Stimulated activated CD4-positive, alpha-beta T cell treated with anti-CD3 and anti-CD28 coated beads, TNF-alpha, amount 100 ng/mL, for 1 hour (primary cell): ENCODE measurements at places on chromosomes 1 and 21.

DNA sequence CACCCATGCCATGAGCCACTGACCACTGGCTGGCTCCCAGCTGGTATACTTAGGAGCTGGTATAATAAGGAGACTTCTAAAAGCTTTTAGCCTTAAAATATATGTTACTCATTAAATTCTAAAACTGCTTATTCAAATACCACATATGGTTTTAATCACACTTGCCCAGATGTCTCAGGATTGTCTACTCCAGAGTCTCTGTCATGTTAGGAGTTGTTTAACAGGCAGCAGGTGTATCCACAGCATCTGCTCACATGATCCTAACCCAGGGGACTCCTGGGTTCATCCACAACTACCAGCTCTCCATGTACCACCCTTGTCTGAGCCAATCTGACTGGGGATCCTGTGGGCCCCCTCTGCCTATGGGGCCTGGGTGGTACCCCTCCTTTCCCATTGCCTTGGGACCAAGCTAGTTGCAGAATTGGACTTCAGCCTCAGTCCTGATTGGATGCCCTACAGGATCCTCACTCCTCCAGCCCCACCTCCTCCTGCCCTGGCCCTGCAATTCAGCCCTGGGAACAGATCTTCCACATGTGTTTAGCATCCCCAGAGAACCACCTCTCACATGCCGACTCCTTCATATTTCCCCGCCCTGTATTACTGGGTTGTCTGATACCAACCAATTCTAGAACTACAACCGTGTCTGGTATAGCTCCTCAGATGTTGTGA is 61.3 kb downstream of the BCAR3 start:
- no peak for DNase-seq

GRCh38 chr1:77797991-77798390 is 18.5 kb downstream of the MIGA1 start:
- no peak for DNase-seq

DNA sequence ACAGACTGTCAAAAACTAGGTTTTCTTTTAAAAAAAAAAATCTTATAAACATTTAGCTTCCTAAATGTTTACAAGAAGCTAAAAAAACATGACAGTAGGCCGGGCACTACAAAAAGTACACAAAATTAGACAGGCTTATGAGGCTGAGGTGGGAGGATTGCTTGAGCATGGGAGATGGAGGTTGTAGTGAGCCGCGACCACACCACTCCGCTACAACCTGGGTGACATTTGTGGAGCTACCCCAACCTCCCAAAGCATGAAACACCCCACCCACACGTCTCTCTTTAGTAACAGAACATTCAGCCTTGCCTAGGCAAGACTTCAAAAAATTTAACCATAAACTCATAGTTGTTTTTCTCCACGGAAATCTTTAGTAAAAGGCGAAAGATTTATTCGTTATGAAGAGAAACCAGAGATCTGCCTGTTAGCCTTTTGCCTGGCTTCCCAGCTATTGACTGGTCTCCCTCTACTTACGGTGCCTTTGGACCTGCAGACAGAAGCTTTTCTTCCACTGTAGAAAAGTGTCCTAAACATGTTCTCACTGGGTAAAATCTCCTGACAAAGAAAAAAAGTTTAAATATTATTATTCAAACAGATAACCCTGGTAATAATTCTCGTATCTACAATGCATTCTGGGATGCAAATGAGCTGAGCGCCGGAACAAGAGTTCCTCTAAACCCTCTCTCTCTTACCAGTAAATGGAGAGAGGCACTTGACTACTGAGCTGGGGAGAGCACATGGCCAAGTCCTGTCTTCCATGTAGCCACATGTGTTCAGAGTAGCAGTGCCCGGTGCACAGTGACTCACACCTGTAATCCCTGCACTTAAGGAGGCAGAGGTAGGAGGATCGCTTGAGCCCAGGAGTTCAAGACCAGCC is 9.2 kb downstream of the RNU5D-1 start:
- DNase-seq, result peak; percentile 33

DNA sequence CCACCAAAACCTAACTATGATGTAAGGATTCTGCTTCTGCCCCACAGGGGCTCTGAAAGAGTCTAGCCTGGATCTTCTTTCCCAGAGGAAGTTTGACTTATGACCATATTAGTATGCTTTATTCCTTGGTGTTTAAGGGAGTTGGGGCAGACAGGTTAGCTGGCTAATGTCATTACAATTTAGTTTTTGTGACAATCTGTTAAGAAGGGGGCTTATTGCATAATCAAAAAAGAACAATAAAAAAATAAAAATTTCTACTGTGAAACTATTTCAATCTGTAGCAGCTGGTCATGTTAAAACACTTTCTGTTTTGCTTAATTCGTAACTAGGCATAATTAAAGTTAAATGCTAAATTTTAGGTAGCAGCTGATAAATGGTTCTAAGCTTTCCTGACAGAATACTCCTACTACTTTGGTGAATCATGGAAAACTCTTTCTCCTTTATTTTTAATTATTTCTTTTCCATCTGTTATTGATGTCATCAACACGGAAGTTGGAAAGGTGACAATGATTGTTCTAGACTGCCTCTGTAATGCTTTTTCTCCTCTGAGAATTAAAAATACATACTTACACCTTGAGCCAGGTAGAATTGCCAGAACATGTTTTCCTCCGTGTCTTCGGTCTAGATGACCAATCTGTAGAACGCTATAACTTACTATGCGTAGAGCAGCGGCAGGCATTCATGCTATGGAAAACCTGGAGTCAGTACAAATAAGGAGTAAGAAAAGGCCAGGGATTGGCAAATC is 18.6 kb downstream of the DYRK3 start:
- no peak for DNase-seq

DNA sequence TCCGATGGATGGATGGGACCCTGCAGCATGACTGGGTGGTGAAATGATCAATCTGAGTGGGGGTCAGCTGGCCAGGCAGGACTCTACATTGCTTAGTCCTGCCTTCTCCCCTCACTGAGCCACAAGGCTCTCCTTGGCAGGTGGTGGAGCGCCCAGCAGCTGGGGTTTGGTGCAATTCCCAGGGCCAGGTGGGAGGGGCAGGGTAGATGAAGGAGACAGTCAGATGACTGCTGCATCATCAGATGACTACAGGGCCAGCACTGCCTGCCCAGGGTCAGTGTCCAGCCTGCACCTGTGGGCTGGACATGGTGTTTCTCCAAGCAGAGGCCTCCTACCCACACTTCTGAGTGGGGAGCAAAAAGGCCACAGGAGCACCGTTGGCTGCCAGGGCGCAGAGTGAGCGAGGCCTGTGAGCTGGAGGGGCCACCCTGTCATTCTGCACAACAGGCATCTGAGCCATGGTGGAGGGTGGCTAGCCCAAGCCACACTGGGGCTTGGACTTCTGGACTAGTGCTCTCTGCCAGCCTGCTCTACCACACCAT is 103.9 kb upstream of the EDN2 start:
- no peak for DNase-seq

DNA sequence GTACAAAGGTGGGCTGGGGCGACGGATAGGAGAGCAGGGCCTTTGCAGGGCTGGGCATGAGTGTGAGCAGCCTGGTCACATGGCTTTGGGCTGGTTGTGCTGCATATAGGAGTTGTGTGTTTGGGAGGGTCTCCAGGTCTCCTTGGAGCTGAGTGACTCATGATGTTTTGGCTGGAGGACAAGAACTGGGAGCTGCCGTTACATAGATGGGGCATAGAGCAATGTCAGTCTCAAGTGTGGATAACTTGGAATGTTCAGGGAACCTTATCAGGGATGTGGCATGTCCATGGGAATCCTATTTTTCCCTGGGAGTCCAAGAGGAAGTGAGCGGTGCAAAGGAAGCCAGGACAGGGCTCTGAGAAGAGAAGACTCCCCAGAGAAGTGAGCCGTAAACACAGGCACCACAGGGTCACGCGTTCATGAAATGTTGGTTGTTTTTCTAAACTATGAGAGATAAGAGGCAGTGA is 136.4 kb upstream of the KCNE2 start:
- no peak for DNase-seq

- no peak for DNase-seq
Measured at GRCh38 chr1:119674111-119674526, 26.1 kb upstream of the ZNF697 start.

- DNase-seq, result no peak
Measured at GRCh38 chr1:245645894-245646293, 491.1 kb downstream of the KIF26B start.

DNA sequence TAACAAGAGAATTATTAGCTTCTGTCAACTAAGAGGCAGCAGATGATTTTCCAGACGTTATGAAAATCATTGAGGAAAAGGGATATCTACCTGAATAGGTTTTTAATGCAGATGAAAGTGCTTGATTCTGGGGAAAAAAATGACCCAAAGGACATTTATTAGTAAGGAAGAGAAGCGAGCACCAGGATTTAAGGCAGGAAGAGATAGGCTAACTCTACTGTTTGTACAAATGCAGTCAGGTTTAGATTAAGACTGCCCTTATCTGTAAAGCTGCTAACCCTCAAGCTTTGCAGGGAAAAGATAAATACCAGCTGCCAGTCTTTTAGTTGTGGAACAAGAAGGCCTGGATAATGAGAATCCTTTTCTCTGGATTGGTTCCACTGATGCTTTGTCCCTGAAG is 33.0 kb upstream of the LRIG2 start:
- DNase-seq, result no peak

DNA sequence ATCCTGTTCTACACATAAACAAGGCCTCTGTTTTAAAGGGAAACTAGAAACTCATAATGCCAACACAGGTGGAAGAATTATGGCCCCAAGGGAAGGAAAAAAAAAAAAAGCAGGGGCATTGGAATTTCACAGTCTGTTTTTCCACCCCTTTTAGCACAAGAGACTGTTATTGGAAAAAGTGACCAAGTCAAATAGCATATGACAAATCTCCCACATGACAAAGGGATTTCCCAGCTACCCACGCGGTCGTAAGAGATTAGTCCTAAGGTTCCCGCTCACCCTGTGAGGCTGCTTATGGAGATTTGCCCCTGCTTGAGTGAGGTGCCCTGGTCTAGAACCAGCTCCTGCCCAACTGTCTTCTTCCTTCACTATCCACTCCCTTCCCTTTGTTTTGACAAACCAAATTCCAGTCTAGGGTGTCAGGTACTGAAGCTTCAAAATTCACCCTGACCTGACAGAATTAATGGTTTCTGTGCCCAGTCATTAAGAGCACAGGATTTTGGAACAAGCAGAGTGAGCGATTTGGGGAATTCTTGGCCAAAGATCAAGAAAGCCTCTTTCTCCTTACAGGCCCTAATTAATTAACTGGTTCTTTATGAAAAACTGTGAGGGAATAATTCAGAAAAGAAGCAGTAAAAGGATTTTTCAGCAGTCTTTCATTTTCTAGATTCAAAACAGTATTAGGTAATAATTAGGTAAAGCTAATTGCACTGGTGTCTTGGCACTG is 107.3 kb downstream of the NMNAT2 start:
- no peak for DNase-seq

DNA sequence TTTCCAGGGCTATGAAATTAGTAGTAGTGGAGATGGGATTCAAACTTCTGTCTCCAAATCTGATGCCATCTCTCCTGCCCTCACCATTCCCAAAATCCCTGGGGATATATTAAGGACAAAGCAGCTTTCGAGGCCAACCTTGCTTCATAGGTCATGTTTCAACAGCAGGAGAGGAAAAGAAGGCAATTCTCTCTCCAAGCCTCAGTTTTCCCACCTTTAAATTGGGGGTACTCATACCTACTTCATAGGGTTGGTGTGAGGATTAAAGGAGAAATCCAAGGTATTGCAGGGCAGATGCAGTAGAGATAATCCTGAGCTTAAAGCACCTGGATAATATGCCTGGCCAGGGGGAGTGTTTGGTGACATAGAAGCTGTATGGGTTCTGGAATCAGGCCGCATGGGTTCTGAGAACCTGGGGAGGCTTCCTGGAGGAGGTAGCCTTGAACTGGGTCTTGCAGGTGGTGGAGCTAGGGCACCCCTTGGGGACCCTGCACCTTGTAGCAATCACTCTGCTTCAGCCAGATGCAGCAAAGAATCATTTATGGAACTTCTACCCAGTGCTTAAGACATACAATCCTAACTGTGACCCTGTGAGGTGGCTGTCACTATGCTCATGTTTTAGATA is 10.7 kb upstream of the IFFO2 start:
- no peak for DNase-seq

DNA sequence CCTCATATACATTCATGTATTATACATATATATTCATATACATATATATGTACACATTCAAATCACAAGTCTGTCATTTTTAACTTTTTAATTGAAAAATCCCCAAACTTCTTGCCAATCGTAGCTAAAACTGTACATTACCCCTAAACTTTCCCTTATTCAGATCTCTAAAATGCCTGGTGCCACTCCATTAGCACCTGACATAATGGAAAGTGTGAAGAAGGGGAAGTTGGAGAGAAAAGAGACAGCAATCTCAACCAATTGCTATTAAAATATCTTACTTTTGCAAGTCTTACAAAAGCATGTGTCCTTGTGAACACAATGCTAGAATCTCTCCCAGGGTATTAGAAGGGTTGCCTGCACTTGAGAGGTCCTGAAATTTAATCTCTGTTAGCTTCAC is 22.7 kb upstream of the PRKACB start:
- no peak for DNase-seq

- DNase-seq, result no peak
Measured at GRCh38 chr1:12600880-12601633, 17.0 kb downstream of the DHRS3 start.

DNA sequence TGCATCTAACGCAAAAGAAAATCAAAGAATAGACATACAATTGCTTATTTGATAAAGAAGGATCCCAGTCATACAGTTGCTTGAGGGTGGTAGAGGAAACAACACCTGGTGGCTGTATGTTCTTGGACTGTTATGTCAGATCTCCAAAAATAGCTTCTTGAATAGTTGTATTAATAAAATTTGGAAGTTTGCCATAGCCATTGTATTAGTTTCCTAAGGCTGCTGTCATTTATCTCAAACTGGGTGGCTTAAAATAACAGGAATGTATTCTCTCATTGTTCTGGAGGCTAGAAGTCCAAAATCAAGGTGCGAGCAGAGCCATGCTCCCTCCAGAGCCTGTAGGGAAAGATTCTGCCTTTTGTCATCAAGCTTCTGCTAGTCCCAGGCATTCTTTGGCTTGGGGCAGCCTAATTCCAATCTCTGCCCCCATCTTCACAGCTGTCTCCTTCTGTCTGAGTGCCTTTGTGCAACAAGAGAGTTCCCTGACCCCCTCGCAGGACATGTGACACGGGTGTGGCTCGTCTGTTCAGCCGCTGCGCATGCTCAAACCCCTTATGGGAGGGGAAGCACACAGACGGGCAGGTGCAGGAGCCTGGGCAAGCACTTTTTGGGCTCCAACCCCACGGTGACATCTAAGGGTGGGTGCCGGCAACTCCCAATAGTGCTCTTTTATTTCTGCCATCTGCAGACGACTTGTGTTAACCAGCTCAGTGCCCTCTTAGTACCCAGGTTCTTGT is 21.7 kb upstream of the GRIK1 start:
- DNase-seq, result no peak
